Activated naive CD4-positive, alpha-beta T cell (primary cell): ENCODE measurements at places on chromosomes 7 and 10.

DNA sequence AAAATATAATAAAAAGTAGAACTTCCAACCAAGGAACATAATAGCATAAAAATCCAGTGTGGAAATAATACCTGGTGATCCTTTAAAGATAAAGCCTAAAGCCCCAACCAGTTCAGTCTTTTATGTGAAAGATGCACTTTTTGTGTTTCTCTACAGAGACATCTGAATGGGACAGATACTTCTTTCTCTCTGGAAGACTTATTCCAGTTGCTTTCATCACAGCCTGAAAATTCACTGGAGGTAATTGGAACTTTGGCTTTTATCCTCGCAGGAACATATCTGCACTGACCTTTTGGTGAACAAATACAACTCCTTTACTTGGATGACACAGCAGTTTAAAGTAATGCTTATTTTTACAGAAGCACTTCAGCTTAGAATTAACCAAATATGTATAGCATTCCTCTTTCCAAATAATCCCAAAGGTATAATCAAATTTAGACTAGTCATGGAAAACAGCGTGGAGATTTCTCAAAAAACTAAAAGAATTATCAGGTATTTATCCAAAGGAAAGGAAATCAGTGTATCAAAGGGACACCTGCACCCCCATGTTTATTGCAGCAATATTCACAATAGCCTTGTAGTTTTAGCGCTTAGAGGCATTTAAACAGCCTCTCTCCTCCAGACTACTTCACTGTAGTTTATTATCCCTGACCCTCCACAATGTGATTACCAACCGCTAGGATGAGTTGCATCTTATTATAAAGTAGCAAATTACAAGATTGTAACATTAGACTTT is 16.8 kb downstream of the HNRNPA2B1 start:
- no peak for DNase-seq

DNA sequence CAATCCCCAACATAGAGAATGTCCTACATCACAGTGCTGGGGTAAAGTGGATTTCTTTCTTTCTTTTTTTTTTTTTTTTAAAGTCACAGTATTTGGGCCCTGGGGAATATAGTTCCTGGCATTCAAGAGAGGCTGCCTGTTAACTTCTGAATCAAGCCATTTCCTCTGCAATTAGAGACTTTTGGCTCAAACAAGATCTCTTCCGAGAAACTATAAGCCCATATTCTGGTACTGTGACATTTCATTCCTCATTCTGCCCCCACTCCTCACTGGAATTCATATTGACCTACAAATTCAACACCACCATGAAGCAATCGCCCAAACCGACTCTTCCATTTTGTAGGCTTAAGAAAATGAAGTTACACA is 187.4 kb downstream of the PHTF2 start:
- DNase-seq, result no peak

DNA sequence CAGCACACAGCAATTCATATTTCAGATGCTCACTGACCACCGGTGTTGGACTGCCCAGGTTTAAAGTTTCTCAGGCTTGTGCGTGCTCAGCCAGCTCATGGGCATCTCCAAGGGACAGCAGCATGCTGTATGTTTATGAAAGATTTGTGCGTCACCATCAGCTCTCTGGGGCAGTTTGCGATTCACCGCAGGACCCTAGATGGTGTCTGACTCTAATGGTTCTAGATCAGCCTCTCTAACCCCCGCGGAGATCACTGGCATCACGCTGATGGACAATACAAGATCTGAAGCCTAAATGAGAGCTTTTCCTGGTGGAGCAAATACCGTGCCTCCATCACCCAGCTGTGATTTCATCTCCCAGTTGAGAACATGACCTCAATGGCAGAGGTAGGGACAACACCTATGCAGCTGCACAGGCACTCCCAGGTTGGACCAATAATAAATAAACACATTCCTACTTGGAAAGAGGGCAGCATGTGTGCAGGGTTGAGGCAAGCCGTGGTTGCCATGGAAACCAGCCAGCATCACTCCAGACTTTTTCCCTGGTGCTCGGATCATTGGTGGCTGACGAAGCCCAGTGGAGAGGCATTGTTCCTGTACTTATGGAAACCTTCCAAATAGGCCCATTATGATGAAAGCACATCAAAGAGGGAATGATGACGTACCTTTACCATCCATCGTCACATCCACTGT is 253.6 kb downstream of the KCNMA1 start:
- no peak for DNase-seq

GRCh38 chr7:74174606-74175082 is 488 bp downstream of the EIF4H start:
- peak; percentile 32 for DNase-seq

DNA sequence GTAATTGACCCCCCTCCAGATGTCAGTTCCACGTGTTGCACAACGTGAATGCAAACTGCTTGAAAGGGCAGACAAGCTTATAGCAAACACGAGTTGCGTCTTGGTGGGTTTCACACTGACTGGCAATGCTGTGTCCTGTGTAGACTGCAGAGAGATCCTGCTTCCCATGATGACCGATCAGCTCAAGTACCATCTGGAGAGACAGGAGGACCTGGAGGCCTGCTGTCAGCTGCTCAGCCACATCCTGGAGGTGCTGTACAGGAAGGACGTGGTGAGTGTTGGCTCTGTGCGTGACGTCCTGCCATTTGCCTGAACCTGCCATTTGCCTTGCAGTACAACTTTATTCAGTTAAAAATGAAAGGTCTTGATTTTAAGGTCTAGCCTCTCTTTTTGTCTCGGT is 71.1 kb downstream of the INSYN2A start:
- DNase-seq, result no peak
